Osteoblast (primary cell): ENCODE measurements at places on chromosomes 7 and 10. TPM values are rescaled to one million over a fixed set of nuclear protein-coding genes. Genes with fewer than 3 reads are reported as not detected.

- no peak for DNase-seq
Observed at GRCh38 chr7:46220066-46220630, 299.1 kb upstream of the IGFBP3 start.

GRCh38 chr7:91459539-91459938 lies 195.3 kb downstream of the FZD1 start:
- DNase-seq, result no peak

DNA sequence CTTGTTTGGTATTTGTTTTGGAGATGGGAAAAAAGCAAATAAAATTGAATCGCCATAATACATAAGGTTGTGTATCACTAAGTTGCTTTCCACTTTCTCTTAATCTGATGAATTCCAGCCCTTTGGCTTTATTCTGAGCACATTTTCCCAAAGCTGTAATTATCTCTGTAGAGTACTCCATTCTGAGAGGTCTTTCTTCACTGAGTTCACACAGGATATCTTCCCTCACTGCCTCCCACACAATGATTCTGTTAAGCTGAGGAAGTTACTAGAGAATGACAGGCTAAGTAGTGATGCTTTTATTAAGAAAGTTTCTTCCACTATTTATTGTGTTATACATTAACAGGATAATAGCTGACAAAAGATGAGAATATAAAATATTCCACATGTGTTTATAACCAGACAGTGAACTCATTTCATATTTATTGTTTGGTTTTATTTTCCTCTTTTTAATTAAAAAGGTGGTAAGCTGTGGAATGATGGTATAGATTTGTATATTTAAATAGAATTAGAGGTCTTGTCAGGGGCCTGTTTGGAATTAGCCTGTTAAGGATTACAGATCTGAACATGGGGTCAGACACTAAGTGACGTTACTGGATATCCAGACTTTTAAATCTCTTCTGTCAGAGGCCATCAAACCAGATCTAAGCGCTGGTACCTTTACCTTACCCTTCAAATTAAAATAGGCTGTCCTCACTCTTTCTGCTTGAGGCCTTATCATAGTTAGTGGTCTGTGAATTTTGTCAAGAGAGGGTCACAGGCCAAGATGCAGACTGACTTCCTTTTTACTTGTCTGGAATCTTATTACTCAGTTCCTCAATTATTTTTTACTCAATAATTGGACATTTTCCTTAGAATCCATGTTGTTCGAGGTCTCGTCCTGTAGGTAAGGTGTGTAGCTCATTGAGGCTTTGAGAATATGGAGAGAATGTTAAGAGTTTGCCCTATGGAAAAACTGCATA lies 8.4 kb downstream of the PLXDC2 start:
- no peak for DNase-seq

DNA sequence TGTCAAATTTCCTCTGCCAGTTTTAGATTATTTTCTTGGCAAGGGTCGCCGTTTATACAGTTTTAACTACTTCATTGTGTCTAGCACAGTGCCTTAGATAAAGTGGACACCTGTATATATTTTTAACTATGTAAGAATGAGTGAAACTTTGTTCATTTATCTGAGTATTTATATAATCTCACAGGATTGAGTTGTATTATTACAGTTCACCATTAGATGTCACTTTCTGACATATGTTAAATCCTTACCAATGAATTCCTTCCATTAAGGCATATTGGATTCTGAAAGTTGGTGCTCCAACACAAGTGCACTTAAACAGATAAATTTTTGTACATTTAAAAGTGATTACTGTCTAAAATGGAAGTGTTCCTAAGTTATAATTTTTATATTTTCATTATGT lies 43.0 kb downstream of the ZMYND11 start:
- no peak for DNase-seq

DNA sequence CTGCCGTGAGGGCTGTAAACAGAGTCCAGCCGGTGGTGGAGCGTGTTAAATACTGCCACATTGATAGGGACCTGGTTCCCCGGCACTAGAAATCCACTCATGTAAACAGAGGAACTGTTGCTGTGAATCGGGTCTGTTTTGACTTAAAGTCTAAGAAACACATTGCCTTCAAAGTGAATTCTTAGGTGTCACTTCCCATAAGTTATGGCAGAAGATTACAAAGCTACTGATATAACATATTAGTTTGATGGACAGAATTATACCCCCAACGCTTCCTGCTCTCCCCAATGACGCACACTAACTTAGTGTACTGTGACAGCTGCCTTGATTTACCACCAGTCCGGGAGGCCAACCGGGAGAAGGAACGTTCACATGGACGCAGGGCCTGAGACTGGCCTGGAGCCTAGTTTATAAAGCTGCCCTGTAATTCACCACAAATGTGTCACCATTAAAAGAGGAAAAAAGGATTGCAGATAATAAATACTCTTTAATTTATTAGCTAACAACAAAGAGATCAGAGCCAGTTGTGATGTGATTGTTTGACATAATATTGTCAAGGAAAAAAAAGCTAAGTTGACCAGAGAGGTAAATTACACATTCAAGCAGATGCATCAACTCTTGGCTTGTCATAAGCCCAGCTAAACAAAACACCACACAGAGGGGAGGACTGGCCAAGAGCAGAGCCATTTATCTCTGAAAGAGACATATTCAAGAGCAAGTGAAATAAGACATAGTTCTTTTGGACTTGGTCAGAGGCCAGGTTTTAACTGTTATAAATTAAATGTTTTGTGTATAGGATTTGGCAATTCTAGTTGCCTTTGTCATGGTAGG lies 820.6 kb downstream of the LRMDA start:
- no peak for DNase-seq

GHITM gene
- total RNA-seq, result 177 and 189 TPM in 2 replicates

DNA sequence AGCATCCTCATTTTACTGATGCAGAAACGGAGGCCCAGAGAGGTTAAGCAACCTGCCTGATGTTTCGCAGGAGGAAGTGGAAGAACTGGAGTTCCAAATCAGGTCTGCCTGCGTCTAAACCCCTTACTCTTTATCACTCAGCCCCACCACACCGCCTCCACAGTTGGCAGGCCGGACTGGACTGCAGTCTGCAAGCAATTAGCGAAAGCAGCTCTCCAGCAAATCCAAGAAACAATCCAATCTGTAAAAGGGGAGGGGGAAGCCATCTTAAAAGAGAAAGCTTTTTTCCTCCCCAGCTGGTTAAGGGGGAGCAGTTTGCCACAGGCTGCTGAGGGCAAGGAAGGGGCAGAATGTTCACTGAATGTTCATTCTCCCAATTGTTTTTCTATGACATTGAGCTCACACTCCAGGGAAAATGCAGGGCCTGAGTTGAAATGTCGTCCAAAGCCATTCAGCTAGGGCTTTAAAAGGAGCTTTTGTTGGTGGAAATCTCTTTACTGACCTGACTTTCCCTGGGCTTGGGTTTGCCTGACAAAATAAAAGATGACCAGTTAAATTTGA lies 350.1 kb downstream of the RNLS start:
- DNase-seq, result no peak

DNA sequence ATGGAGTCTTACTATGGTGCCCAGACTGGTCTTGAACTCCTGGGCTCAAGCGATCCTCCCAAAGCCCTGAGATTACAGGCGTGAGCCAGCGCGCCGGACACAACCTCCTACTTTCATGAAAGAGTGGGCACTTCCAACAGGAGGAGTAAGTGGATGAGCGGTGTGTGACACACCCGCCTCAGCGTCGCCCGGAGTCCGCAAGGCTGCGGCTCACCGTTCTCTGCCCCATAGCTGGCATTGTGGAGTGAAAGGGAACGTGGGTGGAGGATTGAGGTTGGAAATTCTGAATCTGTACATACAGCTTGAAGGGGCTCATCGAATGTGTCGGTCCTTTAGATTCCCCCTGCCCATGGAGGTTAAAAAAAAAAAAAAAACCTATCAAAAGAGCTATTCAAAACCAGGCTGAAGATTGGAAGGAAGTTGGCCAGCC lies 524 bp upstream of the PRXL2A start:
- DNase-seq, result no peak

GRCh38 chr7:156578578-156578940 lies 62.0 kb upstream of the RNF32 start:
- DNase-seq, result no peak

GPRIN2 gene
- total RNA-seq, result not detected in 2 replicates
